ENCODE measurements at places on chromosomes 6 and 20. TPM values are rescaled to one million over a fixed set of nuclear protein-coding genes. Genes with fewer than 3 reads are reported as not detected.

- DNase-seq: no peak
Observed at GRCh38 chr20:22216984-22217383, 367.4 kb downstream of the FOXA2 start.

DNA sequence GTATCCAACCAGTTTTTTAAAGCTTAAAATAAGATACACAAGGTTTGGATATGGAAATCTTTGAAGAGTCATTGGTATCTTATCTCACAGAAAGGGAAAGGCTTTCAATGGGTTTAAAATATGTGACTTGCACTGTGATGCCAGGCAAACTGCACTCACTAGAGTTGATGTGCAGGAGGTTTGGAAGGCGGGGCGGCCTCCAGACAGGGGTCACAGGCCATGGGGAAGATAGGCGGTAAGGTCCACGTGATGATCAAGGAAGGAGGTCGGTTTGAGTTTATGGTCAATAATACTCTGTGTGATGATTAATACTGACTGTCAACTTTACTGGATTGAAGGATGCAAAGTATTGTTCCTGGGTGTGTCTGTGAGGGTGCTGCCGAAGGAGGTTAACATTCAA is 9.5 kb upstream of the RAMACL start:
- no peak for DNase-seq

GRCh38 chr20:46154305-46154704 is 36.2 kb downstream of the CD40 start:
- DNase-seq: no peak

The GSTA3 gene
- not detected for total RNA-seq

GRCh38 chr20:32189691-32190615 is 17.6 kb downstream of the PLAGL2 start:
- DNase-seq: peak; percentile 77

DNA sequence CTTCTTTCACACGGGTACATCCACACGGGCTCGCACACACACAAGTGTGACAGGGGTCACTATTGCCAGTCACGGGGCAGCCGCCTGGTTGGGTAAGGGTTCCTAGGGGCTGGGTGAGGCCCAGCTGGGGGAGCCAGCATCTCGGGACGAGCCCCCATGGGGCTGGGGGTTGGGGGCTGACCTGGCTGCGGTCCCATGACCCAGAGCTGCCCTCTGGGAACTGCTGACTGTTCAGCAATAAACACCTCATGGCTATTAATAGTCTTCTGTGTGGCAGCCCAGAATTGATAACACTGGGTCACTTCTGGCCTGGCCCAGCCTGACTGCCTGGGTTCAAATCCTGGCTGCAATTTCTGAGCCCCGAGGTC is 23.8 kb downstream of the VEGFA start:
- DNase-seq: no peak

DNA sequence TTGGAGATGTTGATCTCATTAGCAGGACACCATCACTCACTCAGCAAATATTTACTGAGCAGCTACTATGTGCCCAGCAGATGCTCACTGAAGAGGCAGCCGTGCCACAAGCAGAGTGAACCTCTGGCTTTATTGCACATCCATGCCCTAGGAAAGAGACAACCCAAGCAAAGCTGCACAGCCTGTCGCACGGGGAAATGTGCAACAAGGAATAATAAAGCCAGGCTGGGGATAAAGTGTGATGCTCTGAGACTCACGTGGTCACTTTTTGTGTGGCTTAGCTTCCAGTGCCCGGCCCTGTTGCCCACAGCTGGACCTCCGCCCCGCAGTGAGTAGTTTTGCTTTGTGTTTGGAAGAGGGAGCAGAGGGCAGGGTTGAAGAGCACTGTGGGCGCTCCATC is 130.4 kb upstream of the CDH4 start:
- DNase-seq: no peak

DNA sequence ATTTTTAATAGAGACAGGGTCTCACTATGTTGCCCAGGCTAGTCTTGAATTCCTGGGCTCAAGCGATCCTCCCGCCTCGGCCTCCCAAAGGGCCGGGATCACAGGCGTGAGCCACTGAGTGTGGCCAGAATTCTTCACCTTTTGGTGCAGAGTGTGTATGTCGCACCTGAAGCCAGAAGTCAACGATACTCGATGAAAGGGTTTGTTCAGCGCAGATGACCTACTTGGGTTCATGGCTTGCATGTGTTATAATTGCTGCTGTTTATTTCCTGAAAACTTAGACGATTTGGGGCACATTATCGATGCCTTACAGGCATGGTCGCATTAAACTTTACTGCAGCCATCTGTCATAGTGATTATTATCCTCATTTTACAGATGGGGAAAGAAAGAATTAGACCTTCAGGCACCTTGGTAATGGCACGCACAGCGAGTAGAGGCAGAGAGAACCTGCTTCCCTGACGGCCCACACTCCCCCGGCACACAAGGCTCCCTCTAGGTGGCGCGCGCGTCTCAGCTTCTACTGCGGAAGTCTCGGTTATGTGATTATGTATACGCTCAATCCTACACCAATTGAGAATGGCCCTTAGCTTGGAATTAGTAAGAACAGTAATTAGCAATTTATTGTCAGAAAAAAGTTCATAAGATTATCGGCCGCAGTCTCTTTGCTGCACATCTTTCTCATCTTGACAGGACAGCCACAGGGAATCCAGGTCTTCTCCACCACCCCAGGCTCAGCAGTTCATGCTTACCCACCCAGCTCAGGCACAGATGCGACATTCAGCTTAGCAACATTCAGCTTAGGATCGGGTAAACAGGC is 212.8 kb upstream of the PROKR2 start:
- DNase-seq: peak; percentile 82

The IL17F gene
- not detected for total RNA-seq

- DNase-seq: no peak
Observed at GRCh38 chr6:43885399-43886066, 115.5 kb downstream of the VEGFA start.

DNA sequence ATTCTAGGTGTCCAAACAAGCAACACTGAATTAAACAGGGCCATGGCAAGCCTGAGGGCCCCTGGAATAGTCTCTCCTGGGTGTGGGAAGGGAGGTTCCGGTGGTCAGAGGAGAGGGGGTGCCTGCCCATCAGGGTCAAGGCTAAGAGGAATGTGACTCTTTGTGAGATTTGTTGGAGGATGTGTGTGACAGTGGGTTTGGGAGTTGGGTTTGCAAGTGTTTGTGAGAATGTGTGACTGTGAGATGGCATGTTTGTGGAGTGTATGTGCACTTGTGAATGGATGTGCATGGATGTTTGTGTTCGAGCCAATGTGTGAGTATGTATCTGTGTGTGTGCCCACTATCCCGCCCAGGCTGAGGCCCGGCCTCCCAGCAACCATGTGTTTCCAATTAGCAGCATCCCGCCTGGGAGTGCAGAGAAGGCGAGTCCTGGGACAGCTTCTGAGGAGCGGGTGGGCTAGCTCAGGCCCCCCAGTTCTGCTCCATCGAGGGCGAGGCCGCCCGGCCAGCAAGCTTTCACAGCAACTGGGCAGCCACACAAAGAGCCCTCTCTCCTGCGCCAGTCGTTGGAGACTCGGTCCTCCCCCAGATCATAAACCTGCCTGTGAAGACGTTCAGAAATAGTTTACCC is 12.6 kb downstream of the FOXC1 start:
- DNase-seq: no peak

- DNase-seq: no peak
Observed at GRCh38 chr6:14932485-14933182, 313.2 kb upstream of the JARID2 start.

- no peak for DNase-seq
Observed at GRCh38 chr6:127762284-127762683, 138.6 kb downstream of the THEMIS start.

- no peak for DNase-seq
Observed at GRCh38 chr6:147738099-147738498, 229.6 kb downstream of the SAMD5 start.

DNA sequence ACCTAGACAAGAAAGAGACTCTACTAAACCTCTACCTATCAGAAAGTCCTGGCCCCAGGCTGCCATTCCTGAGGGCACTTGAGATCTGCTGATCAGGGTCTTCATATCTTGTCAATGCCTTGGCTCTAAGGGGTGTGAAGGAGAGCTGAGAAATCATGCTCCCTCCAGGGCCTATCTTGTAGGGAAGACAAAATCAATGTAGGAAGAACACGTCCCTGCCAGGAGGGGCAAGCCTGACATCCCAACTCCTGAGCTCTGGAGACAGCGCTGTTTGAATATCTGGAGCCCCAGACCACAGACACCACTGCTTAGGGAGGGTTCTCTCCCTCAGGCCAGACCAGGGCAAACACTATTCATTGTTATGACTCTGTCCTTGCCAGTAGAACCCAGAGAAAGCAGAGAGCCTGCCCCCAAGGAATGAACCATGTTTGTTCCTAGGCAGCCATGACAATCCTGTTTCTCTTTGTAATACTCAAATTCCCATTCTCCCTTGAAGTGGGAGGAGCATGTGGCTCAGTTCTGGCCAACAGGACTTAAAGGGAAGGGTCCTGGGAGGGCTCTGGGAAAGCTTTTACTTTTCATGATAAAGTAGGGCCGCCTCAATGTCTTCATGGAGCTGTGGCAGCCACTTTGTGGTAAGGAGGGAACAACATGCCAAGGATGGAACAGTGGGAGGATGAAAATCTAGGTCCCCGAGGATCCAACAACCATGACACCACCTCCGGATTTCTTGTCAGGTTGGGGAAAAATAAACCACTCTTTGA is 1.8 kb upstream of the FASTKD5 start:
- DNase-seq: no peak

- DNase-seq: no peak
Observed at GRCh38 chr20:47382746-47383415, 26.4 kb upstream of the ZMYND8 start.

The APCDD1L gene
- not detected for total RNA-seq

- no peak for DNase-seq
Observed at GRCh38 chr6:107871976-107872375, 47.9 kb upstream of the SCML4 start.

DNA sequence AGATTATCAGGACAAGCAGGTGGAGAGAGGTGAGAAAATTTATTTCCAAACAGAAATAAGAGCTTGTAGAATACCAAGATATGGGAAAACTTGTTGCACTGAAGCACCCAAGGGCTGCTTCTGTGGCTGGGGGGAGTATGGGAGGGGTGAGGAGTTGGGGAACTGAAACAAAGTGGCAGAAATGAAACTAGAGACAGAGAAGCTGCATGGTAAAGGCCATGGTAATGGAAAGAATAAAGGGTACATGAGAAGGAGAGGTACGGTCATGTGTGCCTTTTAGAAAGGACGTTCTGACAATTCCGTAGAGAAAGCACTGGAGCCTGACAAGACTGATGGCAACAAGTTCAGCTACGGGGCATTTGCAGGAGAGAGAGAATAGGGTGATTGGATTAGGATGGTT is 51.6 kb upstream of the RIN2 start:
- no peak for DNase-seq

- DNase-seq: no peak
Observed at GRCh38 chr6:7165890-7166267, 58.1 kb downstream of the RREB1 start.

- DNase-seq: no peak
Observed at GRCh38 chr20:61222699-61223098, 29.4 kb upstream of the CDH4 start.

DNA sequence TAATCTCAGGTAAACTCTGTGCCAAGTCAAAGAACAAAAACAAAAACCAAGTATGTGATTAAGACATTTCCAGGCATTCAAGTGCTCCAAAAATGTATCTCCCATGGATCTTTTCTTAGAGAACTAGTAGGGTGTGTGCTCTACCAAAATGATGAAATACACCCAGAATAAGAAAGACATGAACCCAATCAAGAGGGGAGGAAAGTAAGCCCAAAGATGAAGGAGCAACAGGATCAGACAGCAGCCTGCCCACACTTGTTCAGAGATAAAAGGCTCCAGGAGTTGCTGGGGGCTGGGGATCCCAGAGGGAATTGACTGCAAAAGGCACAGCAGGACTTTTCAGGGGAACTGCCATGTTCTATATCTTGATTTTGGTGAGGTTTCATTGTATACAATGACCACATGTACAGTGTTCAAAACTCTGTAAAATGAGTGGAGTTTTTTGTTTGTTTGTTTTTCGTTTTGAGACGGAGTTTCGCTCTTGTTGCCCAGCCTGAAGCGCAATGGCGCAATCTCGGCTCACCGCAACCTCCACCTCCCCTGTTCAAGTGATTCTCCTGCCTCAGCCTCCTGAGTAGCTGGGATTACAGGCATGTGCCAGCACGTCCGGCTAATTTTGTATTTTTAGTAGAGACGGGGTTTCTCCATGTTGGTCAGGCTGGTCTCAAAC is 24.4 kb downstream of the GCM1 start:
- no peak for DNase-seq

GRCh38 chr6:45044510-45045252 is 283.4 kb upstream of the RUNX2 start:
- DNase-seq: no peak

DNA sequence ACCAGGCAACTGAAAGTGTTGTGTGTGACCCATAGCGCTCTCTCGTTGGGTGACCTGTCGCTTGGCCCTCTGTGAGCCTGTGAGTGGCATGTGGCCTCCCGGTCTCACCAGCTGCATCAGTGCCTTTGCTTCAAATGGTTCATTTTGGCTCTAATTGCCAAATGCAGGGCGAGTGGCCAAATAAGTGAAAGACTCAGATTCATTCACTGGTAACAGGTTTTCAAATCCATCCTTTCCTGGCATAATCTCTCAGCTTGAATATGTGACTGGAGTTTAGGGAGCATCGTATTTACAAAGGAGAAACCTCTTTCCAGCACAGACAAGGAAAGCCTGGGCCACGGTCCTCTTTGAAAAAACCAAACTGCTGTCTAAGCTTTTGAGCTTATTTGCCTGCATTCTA is 321.6 kb upstream of the QKI start:
- no peak for DNase-seq

The TMEM74B gene
- 3.3 TPM for total RNA-seq

DNA sequence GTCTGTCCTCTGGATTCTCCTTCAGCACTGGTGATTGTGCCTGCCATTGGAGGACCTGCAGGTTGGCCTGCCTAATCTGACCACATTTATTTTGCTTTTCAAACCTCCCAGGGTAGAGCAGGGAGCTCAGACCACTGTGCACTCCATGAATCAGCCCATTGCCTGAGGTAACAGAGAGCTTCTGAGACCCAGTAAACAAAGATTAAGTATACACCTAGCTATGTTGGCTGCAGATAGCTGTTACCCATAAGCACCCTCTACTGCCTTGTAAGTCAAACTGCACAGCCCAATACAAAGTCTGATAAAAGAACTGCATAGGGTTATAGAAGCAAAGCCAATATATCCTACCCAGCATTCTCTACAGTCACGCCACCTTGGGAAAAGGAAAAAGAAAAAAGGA is 338.7 kb downstream of the HTR1B start:
- DNase-seq: no peak

The FLRT3 gene
- total RNA-seq: 35.2 TPM

DNA sequence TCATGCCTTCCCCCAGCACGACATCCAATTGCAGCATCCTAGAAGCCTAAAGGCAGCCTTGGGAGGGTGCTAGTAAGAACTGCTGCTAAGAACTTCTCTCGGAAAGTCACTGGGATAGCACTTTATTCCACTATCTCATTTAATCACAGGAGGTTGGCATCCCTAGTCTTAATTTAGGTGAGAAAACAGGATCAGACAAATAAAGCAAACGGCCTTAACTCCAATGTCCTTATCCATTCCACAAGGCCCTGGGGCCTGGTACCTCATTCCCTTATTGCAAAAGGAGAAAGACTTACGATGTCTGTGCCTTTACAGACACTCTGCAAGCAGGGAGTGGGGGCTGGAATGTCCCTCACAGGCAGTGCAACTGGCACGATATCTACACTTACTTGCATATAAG is 60.7 kb downstream of the BFSP1 start:
- no peak for DNase-seq

The TEAD3 gene
- total RNA-seq: 19.2 TPM

- DNase-seq: no peak
Observed at GRCh38 chr20:18717062-18717461, 96.5 kb upstream of the SCP2D1 start.

Data from neural crest cell (in vitro differentiated cells).